Activated CD4-positive, alpha-beta T cell treated with anti-CD3 and anti-CD28 coated beads, Interleukin-2, amount 50 U/mL, for 24 hours (primary cell): ENCODE measurements at places on chromosomes 5 and 9.

DNA sequence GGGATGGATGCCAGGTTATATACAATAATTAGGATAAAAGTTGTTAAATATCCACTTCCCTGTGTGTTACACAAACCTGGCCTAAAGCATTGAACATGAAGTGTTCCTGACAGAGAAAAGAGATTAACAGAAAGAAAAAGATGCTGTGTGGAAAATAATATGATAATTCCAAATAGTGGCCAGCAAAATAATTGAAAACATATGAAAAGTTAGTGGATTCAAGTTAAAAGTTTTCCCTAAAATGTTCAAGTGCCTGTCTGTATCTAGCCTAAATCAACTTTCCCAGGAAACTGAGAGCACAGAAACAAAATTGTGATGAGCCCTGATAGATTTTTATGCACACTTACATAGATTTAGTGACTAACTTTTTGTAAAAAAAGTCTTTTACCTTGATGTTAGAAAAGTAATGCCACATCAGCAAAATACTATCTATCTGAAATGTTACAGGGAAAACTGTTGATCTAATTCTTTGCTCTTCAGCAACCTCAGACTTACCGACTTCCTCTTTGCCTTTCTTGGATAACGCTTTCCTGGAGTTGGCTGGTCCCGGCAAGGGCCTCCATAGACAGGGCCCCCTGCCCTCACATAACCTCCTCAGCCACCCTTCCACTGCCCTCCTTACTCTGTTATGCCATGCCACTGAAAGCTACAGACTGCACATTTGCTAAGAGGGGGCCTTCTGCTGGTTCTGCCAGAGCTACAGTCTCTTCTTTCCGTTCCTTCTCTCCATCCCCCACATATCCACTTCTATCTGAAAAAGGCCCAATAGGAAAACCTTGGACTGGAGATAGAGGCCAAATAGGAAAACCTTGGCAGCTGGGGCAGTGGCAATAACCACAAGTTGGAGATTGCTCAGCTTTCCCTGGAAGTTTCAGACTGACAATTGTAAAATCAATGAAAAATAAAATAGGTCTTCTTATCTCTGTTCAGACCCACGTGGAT lies 44.4 kb downstream of the ZNF474 start:
- no peak for DNase-seq

DNA sequence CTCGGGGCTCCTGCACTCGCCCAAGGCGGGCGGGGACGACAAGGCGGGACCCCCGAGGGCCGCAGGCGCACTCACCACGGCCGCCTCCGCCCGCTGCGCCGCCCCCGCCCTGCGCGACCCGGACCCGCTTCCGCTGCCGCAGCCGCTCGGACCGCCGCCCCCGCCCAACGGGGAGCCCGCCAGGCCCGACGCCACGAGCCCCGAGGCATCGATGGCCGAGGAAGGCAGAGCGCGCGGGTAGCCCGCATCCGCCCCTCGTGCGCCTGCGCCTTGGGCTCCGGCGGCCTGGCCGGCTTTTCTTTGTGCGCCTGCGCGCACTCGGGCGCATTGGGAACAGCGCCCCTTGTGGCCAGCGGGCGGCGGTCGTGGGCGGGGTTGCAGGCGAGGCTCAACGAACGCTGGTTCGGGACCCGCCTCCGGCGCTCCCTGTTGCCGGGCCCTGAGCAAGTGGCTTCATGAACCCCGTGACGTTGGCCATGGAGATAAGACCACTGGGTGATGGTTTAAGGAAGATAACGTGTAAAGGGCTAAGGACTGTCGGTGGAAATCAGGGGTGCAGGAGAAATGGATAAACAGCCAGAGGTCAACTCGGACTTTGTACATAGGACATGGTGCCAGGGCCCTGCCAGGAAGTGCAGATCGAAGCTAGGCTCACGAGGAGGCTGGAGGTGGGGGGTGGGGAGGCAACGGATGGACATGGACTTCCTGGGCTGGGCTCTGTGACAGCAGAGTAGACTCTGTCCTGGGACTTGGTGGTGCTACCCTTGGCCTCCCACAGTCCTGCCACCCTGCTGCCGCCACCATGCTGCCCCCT lies at the start of the genes C8G and FBXW5:
C8G (plus strand) TSS at position 725 of the 814 bp plus-strand sequence; CDS start at position 803, 78 bp downstream.
FBXW5 (minus strand) TSS at position 220 of the 814 bp plus-strand sequence. CDS start 655 bp downstream, outside the sequence.
- DNase-seq: peak; percentile 95

DNA sequence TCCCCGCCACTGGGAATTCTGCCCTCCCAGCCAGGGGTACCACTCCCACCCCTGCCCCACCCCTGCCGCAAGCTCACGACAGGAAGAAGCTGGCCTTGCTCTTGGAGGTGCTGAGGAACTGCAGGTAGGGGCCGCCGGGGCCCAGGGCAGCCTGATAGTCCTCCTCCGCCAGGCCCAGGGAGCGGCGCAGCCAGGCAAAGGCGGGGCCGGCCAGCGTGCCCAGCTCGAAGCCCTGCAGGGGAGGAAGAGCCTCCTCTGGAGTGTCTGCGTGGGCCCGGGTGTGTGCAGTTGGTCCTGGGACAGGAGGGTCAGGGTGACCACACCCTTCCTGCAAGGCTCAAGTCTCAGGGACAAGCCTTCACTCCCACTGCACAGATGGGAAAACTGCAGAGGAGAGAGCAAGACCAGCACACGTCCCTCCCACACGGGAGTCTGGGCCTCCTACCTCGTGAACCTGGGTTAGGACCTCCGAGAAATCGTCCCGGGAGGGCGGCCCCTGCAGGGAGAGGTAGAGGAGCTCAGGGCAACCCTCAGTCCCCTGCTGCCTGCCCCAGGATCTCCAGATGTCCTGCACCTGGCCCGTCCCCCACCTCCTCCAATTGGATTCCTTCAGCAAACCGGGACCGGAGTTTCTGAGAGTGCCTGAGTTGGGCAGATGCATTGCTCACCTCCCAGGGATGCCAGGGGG lies 2.4 kb downstream of the PIP5KL1 start:
- no peak for DNase-seq

DNA sequence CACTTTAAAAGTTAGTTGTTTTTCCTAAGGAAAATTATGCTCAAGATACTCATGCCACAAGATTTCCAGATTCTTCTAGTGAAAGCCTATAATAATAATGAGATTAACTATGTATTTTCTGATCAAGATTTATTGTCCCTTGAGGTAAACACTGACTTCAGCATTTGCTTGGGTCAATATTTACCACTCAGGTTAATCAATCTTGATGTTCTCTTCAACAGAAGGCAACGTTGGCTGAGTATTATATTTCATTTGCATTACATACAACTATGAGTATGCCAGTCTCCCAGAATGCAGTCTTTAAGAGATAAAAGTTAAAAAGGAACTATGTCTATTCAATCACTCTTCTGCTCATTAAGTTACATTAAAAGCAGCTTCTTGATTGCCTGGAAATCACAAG lies 115.6 kb downstream of the GPR21 start:
- DNase-seq: no peak

DNA sequence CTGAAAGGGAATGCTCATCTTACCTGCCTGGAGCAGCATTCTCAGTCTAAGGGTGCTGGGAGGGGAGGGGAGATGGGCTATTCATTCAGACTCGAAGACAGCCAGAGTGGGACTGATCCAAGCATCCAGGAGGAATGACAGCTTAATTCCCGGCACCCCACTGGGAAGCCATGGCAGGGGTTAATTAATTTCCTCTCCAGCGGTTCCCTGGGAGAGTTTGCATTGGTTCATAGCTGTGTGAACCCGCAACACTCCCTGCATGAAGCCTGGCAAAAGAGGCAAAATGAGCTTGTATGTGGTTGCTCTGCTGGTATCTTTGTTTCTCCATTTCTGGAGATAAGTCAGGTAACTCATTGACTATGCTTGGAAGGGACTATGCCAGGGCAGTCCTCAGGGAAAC lies 401.0 kb upstream of the SLC24A2 start:
- DNase-seq: no peak

DNA sequence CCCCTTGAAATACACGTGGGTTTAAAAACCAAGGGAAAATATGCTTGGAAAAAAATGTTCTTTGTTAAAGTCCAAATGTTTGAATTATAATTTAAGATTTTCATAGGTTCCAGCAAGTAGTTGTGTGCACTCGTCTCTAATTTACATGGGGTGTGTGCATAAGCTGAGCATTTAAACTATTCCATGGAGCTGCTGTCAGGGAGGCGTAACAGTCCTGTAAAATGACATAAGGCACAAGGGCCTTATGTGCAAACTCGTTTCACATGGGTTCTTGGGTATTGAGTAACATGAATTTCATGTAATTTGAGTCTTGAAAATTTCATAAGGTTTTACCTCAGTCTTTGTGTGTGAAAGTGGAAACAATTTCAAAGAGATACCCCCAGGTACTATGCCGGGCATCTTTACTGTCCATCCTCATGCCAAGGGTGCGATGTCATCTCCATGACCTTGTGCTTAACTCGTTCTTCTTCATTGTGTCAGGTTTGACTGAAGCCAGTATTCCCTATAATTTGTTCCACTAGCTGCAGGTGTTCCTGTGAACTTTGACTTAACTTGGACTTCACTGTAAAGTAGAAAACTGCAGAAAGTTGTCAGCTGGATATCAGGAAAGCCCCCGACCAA lies 359.3 kb downstream of the SH3GL2 start:
- DNase-seq: no peak

DNA sequence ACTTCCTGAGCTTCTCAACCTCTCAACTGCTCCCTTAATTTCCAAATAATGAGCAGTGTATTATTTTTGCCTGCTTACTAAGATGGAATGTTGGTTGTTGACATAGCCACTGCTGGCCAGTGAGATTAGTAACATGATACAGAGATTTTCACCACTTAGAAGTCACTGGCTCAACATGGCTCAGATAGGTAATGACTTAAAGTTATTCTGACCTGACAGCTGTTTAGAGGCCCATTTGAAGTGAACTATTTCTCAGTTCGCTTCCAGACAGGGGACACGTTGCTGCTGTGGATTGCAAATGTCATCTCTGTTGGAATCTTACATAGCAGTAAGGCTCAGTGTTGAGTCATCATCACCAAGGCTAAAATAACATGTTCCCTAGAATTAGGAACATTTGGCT lies 490.2 kb downstream of the TLE4 start:
- DNase-seq: no peak

DNA sequence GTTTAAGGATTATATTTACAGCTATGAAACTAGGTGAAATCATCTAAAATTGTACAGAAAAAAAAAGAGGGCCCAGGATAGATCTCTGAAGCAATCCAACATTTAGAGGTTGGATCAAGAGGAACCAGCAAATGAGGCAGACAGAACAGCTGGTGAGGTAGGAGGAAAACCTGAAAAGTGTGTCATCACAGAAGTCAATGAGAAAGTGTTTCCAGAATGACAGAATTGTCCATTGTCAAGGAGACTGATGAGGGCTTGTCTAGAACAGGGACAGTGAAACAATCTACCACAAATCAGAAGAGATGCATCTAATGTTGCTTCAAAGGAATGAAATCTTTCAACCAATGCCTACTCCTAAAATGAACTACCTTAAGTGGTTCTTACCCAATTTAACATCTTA lies 6.6 kb downstream of the C5orf63 start:
- DNase-seq: no peak

DNA sequence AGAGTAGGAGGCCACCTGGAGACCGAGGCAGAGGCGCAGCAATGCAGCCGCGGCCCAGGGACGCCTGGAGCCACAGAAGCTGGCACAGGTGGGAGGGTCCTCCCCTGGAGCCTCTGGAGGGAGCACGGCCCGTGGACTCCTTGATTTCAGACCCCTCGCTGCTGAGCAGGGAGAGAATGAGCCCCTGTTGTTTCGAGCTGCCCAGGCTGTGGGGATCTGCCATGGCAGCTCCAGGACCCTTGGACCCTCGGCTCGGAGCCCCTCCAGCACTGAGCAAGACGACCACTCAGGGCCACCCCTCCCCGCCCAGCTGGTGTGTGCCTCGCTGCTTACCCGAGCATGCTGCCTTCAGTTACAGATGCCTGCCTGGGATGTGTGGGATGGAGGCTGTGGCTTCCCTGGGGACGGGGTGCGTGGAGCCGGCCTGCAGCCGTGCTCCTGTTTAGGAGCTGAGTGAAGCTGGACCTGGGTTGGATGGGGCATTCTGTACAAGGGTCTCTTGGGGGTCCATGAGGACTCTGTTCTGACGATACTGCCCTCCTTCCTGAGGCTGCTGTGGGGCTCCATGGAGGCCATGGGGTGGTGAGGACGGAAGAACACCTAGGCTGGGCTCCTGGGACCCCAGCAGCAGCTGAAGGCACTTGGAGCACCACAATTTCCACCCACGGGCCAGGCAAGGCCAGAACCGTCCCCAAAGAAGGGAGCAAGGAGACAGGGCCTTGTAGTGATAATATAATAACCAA lies 115.1 kb upstream of the LPCAT1 start:
- DNase-seq: no peak

GRCh38 chr5:79653843-79654242 lies 35.8 kb upstream of the CMYA5 start:
- DNase-seq: no peak

DNA sequence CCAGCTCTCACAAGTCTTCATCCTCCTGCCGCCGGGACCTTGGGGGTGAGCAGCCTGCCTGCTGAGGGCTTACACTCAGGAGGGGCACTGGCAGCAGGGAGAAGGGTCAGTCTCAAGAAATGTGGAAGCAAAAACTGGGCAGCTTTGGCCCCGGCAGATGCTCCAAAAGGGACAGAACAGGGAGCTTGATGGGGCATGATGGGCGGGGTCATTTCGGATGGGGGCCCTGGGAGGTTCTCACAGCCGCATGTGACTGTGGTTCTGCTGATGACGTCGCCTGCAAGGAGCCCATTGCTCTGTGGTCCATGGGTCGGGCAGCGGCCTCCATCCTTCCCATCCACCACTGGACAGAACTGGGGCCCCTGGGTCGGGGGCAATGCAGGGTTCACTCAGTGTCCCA lies 76.6 kb downstream of the OLFM1 start:
- DNase-seq: no peak

- DNase-seq: no peak
Measured at GRCh38 chr9:81855538-81855937, 72.7 kb upstream of the SPATA31D4 start.

DNA sequence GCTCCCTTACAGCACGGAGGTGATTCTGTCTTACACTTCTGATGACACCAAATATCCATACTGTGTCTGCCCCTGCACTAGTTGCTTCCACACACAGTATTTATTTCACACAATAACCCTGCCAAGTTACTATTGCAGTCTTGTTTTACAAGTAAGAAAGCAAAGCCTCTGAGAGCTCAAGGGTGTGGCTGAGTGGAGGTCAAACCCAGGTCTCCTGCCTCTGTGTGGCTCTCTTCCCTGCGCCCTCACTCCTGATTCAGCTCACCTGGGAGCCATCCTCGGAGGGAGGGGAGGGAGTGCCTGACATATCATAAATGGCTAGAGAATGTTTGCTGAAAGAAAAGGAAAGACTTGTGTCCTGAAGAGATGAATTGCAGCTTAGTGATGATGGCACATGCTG lies 41.0 kb downstream of the MVB12B start:
- no peak for DNase-seq

GRCh38 chr9:111959468-111960359 lies 63.1 kb downstream of the UGCG start:
- no peak for DNase-seq

DNA sequence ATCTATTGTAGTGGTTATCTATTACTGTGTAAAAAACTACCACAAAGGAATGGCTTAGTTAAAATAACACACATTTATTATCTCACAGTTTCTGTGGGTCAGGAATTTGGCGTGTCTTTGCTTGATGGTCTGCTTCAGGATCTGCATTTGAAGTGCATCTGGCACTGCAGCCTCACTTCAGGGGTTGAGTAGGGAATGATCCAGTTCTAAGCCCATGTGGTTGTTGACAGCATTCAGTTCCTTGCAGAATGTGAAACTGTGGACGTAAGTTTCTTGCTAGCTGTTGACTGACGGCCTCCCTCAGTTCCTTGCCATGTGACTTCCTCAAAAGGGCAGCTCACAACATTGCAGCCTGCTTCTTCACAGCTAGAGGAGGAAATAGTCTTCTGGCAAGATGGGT lies 2.1 kb upstream of the OGN start:
- DNase-seq: no peak

GRCh38 chr5:2168601-2169429 lies 286.1 kb upstream of the IRX4 start:
- DNase-seq: no peak

- no peak for DNase-seq
Measured at GRCh38 chr5:123151227-123151909, 62.3 kb downstream of the PRDM6 start.
